ENCODE measurements at places on chromosomes 5 and 9.

- no peak for DNase-seq
Observed at GRCh38 chr5:111782216-111782615, 25.2 kb upstream of the NREP start.

- no peak for DNase-seq
Observed at GRCh38 chr5:84382363-84383295, 2.1 kb downstream of the EDIL3 start.

GRCh38 chr5:88542786-88543185 lies 274.1 kb upstream of the TMEM161B start:
- DNase-seq = no peak

DNA sequence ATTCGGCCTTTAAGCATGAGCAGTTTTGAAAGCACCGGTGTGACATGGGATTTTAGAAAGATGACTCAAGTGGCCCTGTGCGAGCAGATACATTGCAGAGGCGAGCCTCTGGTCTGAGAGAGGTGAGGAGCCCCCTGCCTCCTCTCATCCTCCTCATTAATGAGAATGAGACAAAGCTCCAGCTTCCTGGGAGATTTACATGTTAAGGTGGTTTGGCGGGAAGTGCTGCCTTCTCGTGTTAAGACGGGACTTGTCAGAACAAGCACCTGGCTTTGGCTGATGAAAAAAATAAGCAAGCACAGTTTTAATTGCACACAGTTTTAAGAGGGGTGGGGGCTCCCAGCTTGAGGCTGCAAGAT lies 68.1 kb downstream of the ACTL7B start:
- no peak for DNase-seq

DNA sequence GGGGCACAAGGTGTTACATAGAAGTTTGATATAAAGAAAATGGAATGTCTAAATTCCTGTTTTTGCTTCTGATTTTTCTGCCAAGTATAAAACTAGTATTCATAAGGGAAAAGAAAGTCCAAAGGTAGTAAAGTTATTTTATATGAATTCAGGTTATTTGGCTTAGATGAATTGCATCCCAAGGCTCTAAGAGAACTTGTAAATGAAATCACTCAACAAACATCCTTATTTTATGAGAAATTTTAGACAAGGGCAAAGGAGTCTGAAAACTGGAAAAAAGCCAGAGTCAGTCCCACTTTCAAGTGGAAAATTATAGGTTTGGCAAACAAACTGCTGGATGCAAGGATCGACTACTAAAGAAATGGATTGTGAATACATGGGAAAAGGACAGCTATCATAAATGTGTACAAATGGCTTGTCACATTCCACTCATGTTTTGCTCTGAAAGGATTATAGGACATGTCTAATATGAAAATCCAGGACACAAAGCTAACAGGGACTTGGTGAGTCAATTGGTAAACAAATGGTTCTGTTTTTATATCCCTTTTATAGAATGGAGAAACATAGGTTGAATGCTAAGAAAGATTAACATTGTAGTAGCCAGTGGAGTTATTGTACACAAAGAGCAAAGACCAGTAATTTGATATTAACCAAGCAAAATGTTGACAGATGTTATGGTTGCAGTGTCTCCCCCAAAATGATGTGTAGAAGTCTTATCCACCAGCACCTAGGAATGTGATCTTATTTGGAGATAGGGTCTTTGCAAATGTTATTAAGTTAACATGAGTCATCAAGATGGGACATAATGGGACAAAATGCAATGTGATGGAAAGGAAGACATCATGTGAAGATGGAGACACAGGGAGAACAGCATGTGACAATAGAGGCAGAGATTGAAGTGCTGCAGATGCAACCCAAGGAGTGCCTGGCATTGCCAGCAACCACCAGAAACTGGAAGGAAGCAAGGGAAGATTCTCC lies 495.7 kb downstream of the TLE1 start:
- DNase-seq = no peak

DNA sequence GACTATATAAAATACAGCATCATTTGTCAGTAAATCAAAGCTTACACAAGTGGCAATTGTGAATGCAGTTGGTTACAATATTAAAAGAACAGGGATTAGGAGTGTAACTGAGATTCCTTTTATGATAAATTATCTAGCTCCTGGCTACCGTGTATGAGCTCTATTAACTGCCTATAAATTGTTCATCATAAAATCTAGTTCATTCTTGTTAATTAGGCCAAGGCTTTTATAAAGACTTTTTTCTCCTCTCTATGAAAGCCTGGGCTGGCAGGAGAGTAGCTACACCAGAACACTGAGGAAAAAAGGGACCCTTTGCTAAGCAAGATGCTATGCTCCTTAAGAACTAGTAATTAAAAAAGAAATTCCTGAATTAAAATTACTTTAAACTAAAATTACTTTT lies 132.4 kb upstream of the MEF2C start:
- no peak for DNase-seq

GRCh38 chr9:68896486-68896885 lies 117.4 kb downstream of the PRKACG start:
- DNase-seq = no peak

DNA sequence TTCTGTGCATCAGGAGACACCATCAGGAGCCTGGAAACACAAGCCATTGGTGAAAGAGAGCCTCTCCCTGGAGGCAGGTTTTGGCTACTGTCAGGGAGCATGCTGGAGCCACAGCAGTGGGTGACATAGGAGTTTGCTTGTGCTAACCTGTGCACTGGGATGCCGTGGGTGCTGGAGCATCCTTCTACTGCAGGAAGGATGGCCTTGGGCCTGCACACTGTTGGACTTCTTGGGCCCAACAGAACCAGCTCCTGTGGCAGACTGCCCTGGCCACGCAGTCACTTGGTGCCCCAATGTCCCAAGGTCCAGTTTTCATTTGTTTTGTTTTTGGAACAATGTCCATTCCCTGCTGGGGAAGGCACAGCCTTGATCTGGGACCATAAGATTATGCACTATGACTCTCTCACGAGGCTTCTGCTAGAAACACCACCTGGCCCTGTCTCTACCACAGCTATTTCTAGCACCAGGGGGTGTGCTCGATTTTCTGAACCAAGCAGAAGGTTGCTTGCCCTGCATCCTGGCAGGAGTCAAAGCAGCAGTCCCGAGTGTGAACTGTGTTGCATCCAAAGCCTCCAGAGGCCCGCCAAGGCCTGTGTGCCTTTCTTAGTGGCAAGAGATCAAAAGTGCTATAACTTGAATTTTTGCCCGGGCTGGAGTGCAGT lies 5.5 kb upstream of the LTC4S start:
- no peak for DNase-seq

- DNase-seq = no peak
Observed at GRCh38 chr9:38039907-38040682, 28.9 kb downstream of the SHB start.

DNA sequence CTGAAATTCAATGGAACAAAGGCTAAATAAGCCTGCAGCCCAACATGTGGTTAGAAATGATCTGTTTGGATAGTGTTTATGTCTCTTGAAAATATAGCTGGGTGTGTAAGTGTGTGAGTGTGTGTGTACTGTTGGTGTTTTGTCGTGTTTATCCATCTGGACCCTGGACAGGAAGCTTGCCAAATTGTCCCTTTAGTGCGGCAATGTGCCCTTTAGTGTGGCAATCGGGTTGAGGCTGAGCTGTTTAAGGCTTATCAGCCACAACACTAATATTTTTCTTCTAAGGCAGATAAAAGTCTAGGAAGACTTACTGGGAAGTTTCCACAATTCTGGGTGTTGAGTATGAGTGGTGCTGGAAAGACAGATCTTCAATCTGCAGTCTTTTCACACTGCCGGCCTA lies 180.2 kb downstream of the YTHDC2 start:
- no peak for DNase-seq

- no peak for DNase-seq
Observed at GRCh38 chr9:123776708-123777537, 153.0 kb downstream of the DENND1A start.

DNA sequence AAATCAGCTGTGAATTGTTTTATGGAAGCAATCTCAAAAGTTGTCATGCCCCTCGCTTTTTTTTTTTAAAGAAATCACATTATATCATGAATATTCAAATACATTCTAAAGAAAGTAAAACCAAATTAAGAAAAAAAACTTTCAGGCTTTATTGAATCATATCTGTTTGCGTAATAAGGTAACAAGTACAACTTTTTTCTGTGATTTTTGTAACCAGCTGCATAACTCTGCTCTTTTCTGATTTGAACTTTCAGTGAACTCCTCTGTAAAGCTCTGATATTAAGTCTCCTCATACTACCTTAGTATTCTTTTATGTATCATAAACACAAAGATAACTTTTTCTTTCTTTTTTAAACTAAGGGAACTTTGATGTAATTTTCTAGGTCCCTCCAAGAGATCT lies 65.3 kb downstream of the CWC27 start:
- DNase-seq = no peak

- no peak for DNase-seq
Observed at GRCh38 chr5:73624888-73625287, 1.1 kb upstream of the ARHGEF28 start.

DNA sequence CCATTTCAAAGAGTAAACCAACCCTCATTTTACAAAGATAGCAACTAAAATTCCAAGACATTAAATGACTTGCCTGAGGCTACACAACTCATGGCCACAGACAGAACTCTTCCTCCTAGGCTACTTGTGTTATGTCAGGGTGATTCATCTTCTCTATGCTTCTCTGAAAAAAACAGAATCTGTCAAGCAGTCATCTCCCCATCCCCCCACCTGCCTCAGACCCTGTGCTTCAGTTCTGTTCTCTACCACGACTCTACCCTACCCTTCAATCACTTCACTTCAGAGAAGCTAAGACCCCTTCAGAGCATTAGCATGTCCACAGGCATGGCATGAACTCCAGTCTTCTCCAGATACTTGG lies 277.7 kb upstream of the PTGER4 start:
- peak; percentile 55 for DNase-seq

GRCh38 chr9:134698111-134698510 lies 56.5 kb downstream of the COL5A1 start:
- no peak for DNase-seq

- DNase-seq = no peak
Observed at GRCh38 chr9:136015656-136016571, 54.7 kb upstream of the UBAC1 start.

GRCh38 chr5:94645053-94645452 lies 26.6 kb downstream of the SLF1 start:
- DNase-seq = no peak

- no peak for DNase-seq
Observed at GRCh38 chr5:151684690-151685361, 1.9 kb downstream of the SPARC start.

GRCh38 chr5:107365320-107366109 lies 305.2 kb downstream of the EFNA5 start:
- no peak for DNase-seq

GRCh38 chr9:15158064-15158463 lies 149.0 kb downstream of the TTC39B start:
- DNase-seq = no peak

DNA sequence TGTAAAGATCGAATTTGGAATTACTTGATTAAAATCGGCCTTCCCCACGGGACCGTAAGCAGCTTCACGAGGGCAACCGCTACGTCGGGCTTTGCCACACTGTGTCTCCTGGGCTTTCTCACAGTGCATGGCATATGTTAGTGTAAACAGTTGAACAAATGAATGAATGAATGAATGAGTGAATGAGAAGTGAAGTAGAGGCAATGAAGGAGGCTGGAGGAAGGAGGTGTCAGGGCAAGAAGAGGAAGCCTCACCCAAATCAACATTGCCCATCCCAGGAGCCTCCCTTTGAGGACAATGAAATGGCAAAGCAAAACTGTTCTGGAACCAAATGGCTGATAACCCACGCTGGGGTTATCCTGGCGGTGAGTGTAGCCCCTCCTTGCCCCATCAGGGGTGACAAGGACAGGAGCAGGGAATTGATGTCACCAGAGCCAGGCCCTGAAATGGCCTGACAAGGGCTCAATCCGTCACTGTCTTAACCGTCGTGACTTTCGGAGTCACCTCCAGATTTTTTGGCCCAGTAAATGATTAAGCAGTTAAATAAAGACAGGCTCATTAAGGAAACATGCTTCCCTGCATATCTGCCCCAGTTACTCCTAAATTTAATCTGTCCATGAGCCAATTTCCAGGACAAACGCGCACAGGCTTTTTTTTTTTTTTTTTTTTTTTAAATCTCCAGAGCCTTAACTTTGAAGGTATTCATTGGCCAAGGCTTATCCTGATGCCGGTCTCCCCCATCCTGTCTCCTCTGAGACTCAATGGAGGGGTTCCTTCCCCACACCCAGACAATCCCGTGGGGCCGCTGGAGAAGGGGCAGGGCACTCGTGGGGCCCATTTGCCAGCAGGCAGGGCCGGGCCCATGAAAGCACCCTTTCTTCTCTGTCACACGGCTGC lies 88.4 kb upstream of the BOD1 start:
- DNase-seq = no peak

DNA sequence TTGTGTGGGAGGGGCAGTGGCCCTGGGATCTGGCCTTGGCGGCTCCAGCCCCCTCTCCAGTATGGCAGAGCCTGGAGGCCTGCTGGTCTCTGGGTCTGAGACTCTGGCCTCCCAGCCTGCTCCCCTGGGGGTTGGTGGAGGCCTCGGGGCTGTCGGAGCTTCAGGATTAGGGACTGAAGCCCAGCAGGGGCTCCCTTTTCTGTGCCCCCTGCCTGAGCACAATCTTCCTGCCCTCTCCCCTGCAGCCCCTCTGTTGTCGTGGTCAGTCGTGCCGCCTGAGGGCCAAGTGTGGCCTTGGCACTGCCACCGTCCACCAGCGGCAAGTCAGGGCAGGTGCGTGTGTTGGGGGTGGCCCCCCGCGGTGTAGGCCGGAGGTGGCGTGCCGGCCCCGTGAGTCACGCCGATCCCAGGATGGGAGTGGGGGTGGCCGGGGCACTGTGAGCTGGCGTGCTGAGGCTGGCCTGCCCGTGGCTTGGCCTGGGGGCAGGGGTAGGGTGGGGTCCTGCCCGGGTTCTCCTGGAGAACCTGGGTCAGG lies 53.6 kb downstream of the RXRA start:
- no peak for DNase-seq

GRCh38 chr5:159908591-159908940 lies 7.7 kb upstream of the ADRA1B start:
- DNase-seq = no peak

- no peak for DNase-seq
Observed at GRCh38 chr5:99030906-99031440, 102.2 kb upstream of the CHD1 start.

DNA sequence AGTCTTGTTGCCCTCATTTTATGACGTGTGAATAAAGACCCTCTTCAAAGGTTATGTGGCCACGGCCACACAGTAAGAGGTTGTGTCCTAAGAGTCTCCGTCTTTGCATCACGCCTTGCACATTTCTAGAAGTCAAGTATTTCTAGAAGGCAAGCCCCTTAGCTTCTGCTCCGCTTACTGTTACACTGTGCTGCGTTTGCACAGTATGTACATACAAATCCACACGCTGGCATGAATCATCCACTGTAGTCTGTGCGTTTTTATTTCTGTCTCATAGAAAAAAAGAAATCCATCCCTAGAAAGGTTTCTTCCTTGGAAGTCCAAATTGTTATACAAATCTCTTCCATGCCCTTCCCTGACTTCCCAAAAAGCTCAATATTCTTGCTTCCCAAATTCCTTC lies 21.4 kb upstream of the ICE1 start:
- no peak for DNase-seq
